ENCODE measurements at places on chromosomes 16 and 17.

DNA sequence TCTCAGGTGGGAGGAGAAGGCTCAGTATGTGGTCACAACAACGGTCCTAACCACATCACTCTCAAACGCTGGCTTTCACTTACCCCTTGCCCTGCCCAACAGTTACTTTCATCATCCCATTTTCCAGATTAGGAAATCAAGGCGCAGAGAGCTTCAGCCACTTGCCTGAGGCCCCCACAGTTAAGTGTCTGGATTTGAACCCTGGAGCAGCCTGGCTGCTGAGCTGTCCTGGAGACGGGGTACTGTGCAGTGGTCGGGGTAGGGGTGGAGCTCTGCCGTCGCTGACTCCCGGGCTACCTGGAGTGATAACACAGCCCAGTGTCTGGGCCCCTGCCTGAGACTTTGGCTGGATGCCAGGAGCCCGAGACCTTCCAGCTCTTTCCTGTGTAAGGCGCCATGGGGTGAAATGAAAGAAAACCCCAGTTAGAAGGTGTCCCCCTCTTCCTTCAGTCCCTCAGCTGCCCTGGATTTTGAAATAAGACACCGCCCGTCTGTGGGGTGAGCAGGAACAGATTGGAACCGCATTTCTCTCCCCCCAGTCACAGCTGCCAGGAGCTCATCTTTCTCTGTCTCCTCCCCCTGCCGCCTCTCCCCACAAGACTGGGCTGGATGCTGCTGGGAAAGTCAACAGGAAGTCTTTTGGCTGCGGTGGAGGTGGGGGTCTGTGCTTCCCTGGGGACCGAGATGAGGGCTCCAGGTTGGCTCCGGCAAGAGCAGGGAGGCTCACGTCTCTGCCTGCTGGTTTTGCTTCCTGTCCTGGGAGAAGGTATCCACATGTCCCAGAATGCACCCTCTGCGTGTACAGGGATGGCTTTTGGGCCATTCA, 280.2 kb downstream of the SEC14L1 start:
- peak; percentile 95 for DNase-seq

GRCh38 chr16:66304151-66304550, 62.3 kb upstream of the CDH5 start:
- peak; percentile 14 for DNase-seq

- no peak for DNase-seq
These were observed 26.0 kb upstream of the MPHOSPH6 start for GRCh38 chr16:82195917-82196494.

DNA sequence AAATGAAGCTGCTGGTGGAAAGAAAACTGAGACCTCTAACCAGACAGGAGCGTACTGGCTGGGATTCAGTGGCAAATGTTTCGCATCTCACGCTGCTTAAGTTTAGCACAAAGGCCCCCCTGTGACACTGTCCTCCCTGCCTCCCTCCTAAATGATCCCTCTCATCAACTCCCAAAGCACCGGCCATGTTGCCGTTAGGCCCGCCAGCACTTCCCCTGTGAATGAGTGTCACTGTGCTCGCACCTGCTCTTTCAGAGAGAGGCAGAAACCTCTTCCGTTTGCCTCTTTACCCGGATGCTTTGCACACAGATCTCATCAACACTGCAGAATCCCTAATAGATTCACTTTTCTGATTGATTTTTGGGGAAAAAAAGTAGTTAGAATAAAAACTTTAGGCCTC, 26.5 kb downstream of the MBTPS1 start:
- no peak for DNase-seq

Measured in fibroblast of upper back skin (primary cell).